ENCODE measurements at places on chromosomes 6 and 20.

- no peak for DNase-seq
Observed at GRCh38 chr6:86331265-86331840, 606.0 kb upstream of the HTR1E start.

GRCh38 chr6:41824571-41825569 lies 37.4 kb downstream of the TOMM6 start:
- no peak for DNase-seq

- no peak for DNase-seq
Observed at GRCh38 chr20:59599941-59600340, 4.4 kb upstream of the PHACTR3 start.

- no peak for DNase-seq
Observed at GRCh38 chr6:148885136-148885865, 138.5 kb downstream of the UST start.

DNA sequence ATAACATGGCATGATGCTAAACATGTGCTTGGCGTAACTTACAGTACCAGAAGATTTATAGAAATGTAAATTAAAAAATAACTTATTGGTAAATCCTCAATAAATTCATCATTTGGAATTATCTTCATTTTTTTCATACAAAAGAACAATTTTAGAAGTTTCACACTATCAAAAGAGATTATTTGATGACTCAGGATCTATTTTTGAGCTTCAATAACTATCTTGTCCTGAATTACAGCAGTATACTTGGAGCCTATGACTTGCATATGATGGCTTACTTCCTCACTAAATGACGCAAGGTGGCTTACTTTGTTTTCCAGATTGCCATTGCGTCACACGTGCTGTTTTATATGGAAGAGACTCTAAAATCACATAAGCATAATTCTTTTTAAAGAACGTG lies 49.2 kb downstream of the KHDRBS2 start:
- DNase-seq, result no peak

GRCh38 chr6:134318236-134318973 lies 493 bp upstream of the SGK1 start:
- no peak for DNase-seq

GRCh38 chr6:19041906-19042305 lies 654.8 kb downstream of the RNF144B start:
- DNase-seq, result no peak

GRCh38 chr20:48107560-48107959 lies 322.3 kb upstream of the SULF2 start:
- no peak for DNase-seq

GRCh38 chr6:111239461-111239860 lies 152.2 kb downstream of the SLC16A10 start:
- no peak for DNase-seq

GRCh38 chr6:351867-352289 lies 39.7 kb upstream of the IRF4 start:
- no peak for DNase-seq

DNA sequence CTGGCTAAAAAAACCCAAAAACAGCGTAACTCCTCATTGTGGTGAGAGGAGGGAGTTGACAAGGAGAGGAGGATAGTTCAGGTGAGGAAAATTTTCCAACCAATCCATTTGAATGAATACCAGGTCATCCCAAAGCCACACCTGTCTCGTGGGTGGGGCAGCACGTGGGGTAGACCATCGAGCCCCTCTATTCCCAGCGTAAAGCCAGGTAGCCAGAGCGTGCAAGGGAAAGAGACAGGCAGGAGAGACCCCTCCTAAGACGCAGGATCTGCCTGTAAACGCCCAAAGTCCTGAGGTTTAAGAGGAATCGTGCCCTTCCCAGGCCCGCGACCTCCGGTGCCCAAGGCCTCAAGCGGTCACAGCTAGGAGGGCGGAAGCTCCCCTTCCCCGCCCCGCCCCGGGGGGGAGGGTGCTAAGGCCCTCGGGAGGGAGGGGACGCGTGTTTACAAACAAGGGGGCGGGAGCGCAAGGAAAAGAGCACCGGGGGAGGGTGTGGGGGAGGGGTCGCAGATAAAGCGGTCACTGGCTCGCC lies 712 bp downstream of the RXRB start:
- DNase-seq, result peak; percentile 59

GRCh38 chr6:1987640-1988039 lies 257.8 kb downstream of the GMDS start:
- DNase-seq, result no peak

- no peak for DNase-seq
Observed at GRCh38 chr6:20409427-20409971, 7.8 kb downstream of the E2F3 start.

DNA sequence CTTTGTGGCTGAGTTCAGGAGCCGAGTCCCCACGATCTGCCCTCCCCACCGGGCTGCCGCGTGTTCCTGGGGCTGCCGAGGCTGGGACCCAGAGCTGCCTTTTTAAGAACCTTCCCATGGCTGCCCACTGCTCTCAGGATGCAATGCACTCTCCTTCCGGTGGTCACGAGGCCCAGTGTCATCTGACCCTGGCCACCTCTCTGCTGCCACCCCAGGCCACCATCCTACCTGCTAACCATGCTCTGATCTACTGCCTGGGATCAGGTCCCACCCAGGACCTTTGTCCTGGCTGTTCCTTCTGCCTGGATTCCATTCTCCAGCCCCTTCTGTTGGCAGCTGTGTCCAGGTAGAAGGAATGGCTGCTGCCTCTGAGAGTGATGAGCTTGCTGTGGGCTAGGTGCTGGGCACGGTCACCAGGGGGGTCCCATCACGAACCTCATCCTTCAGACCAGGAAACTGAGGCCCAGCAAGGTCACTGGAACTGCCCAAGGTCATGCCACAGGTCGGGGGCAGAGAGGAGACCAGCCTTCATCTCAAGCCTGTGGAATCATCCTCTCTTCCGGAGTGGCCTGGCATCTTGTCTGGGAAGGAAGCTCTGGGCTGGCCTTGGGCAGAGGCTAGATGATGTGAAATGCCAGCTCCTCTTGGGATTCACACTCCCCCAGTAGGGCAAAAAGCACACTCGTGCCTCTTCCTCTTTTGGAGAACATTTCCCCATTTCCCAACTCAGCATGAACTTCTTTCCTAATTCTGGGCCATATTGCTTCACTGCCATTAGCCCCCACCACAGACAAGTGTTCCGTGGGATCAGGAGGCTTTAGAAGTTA lies 20.5 kb downstream of the PCK1 start:
- DNase-seq, result no peak

DNA sequence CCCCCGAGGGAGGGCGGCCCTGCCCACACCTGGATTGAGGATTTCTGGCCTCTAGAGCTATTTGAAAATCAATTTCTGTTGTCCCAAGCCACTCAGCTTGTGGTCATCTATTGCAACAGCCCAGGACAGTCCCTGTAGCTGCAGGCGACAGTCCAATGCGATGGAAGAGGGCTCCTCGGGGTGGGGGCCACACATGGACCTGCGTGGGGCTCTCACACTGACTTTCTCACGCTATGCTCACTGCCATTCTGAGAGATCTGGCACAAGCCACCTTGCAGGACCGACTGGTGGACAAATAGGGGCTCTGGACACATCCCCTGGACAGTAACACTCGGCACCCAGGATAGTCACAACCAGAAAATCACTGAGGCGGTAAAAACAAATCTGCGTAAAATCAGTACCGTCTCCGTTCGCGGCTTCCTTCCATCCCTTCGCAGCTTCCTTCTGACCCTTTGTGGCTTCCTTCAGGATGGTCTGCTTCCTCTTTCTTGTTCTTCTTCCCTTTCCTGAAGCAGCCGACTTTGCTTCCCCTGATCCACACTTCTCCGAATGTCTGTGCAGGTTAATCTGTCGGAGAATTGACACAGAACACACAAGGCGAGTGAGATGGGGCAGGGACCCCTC lies 21.8 kb downstream of the CTCFL start:
- no peak for DNase-seq

GRCh38 chr20:6184086-6184485 lies 61.3 kb upstream of the FERMT1 start:
- DNase-seq, result no peak

GRCh38 chr20:32828029-32828680 lies 8.4 kb downstream of the MAPRE1 start:
- DNase-seq, result no peak

DNA sequence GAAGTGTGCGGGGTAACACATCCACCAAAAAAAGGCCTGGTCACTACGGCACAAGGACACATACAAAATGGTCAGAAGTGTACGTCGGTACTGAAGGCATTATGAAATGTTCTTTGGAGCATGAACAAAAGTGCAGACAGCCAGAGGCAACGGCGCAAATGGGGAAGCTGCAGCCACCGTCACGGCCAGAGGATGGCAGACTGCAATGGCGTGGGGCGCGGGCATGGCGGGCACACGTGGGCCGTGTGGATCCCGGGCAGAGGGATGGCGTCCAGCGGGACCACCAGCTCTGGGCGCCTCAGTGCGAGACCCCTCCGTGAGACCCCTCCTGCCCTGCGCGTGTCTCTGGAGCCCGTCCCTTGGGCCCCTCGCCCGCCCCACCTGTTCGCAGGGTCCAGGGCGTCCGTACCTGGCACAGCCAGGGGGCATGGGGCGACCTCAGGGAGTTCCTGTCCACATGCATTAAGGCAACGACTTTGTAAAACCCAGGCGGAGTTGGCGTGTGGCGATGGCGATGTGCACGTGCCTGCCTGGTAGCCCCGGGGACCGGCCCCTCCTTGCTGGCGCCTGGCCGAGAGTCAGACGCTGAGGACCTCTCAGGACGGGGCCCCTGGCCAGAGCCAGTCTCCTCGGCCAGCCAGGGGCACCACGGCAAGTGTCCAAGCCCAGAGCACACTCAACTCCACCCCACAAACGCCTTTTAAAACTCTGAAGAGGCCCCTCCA lies 39.5 kb upstream of the CHRNA4 start:
- no peak for DNase-seq

- DNase-seq, result no peak
Observed at GRCh38 chr6:167973148-167973885, 24.2 kb upstream of the KIF25 start.

DNA sequence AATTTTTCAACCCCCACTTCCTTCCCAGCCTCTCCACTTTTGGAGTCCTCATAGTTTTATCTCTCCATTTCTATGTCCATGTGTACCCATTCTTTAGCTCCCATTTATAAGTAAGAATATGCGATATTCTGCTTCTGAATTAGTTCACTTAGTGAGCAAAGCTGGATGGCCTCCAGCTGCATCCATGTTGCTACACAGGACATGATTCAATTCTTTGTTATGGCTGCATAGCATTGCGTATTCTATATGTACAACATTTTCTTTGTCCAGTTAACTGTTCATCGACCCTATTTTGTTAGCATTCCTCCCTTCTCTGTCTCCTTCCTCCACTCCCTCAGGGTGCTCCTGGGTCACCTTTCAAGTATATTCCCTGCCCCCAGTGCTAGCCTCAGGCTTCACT lies 210.0 kb upstream of the SSTR4 start:
- no peak for DNase-seq

- no peak for DNase-seq
Observed at GRCh38 chr20:18007534-18008292, 38.9 kb downstream of the MGME1 start.

DNA sequence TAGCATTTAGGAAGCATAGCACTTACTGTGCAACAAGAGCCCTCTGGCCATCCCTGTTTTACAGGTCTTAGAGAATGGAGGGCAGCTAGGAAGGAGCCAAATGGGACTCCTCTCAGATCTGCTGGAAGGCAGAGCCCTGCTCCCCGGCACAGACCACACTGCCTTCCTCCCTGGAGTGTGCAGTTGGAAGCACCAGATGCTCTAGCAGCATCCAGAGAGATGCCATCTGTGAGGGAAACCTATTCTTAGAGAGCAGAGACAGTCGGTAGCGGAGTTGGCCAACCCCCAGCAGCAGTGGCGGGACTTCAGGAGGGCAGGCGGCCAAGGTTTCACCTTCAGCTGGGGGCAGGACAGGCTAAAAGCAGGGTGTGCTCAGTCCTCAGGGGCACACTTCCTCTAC lies 16.7 kb upstream of the E2F1 start:
- no peak for DNase-seq

DNA sequence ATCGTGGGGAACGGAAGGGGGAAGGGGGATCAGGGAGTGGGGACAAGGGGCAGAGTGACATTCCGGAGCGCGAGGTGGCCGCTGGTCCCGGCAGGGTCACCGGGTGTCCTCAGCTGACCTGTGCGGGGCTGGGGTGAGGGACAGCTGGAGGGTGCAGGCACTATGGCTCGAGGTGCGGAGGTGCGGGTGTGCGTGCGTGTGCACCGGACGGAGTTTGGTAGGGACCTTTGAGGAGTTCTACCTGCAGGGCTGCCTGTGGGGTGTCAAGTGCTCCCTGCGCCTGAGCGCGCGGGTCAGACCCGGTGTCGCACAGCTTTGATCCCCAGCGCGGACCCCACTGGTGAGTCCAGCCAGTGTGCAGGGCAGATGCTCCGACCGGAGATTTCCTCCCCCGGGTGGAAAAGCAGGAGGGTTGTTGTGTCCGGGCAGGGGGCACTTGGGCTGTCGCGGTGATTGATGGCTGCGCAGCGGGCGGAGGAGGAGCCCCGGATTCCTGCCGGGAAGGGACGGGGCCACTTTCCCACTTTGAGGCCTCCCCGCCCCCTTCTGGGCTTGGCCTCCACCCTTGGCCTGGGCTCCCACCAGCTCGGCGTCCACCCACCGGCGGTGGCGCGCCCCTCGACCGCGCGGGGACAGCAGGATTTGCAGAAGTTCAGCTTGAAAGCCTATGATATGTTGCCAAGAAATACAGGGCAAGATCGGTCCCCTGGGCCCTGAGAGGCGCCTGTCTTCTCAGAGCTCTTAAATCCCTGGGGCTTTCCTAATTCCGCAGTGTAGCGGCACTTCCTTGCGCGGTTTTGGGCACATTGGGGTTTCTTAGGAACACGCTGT lies 658 bp downstream of the RIN2 start:
- DNase-seq, result no peak

GRCh38 chr6:11911538-11911937 lies 100.6 kb upstream of the HIVEP1 start:
- DNase-seq, result no peak

DNA sequence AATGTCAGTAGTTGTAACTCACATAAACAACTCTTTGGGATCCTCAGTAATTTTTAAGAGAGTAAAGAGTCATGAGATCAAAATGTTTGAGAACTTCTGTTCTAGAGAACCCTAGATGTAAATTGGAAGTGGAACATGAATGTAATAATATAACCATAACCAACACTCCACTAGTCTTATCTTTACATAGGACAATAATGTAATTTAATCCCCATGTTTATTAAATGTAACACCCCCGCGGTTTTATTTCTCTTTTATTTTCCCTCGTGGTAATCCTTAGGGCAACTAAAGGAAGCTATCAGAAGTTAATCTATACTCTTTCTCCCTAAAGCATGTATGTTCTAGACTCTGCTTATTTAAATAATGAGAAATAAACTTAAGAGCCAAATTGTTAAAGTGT lies 54.4 kb downstream of the ZNF292 start:
- DNase-seq, result no peak

GRCh38 chr20:19974630-19975435 lies 42.3 kb upstream of the NAA20 start:
- DNase-seq, result no peak

GRCh38 chr20:50743087-50743486 lies 11.7 kb downstream of the PARD6B start:
- DNase-seq, result no peak

GRCh38 chr20:63941282-63942081 lies 14.7 kb downstream of the UCKL1 start:
- DNase-seq, result peak; percentile 31

- no peak for DNase-seq
Observed at GRCh38 chr20:36493051-36493800, 48.1 kb upstream of the MYL9 start.

- DNase-seq, result no peak
Observed at GRCh38 chr20:45374966-45375365, 3.2 kb downstream of the TP53TG5 start.

Measured in stimulated activated CD4-positive, alpha-beta T cell treated with anti-CD3 and anti-CD28 coated beads, TNF-alpha, amount 100 ng/mL, for 24 hours (primary cell).